ENCODE measurements at places on chromosomes 11 and 22.

- DNase-seq, result no peak
These were observed 785 bp downstream of the CLPB start for GRCh38 chr11:72433455-72434036.

GRCh38 chr22:22463855-22464540 is 44.5 kb downstream of the ZNF280B start:
- DNase-seq, result no peak

DNA sequence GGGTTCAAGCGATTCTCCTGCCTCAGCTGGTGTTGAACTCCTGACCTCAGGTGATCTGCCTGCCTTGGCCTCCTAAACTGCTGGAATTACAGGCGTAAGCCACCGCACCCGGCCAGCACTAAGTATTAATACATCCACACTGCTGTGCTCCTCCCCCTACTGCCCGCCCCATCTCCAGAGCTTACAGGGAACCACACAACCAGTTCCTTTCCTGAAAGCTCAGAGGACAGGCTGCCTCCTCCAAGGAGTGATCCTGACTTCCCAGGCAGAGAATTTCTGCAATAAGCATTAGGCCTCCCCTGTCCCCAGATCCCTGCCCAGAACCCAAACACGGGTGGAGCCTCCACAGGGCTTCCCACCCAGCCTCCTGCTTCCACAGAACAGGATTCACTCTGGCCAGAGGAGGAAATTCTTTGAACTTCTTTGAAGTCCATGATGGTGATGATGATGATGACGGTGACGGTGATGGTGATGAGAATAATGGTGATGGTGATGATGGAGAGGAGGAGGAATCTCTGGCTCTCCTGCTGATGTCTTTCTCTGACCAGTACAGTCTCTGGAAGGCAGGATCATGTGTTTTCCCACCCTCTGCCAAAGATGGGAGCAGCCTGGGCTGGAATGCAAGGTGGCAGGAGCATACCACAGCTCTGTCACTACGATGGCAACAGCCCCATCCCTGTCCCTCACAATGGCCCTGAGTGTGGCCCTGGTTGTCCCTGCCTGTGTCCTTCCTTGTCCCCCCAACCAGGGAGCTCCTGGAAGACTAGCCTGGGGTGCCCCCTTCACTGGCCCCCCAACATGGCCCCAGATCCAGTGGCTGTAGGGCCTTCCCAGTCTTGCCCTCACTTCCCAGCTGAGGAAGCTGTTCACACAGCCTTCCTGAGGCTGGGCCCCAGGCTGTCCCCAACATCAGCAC is 33.5 kb upstream of the CSNK1E start:
- DNase-seq, result no peak

GRCh38 chr11:27722117-27722952 is 22.1 kb upstream of the BDNF start:
- DNase-seq, result no peak

DNA sequence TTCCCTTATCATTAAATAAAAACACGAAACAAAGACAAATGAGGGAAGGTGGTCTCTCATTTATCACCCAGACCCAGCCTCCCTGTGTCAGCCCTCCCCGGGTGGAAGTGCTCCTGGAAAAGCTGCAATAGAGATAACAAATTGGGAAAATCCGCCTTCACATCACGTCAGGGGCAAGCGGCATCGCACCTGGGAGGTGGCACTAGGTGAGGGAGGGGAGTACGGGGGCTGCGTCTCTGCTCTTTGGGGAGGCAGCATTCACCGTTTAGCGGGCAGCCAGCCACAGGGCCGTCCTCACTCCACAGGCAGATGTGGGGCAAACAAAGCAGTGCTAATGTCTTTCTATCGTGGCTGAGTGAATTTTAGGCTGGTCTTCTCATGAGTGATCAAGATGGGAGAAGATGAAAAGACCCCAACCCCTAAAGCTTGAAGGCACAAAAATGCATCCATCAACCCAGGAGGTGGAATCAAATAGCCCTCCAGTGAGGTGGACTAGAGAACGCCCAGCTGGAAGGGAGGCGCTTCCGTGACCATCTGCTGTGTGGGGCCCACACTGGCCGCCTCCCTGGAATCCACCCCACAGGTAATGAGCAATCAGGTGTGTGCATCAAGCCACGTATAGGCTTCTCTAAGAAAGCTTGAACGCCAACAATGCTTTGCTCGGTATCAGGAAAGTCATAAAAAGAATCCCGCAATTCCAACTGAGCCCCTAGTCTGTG is 629.5 kb downstream of the BRD1 start:
- no peak for DNase-seq

GRCh38 chr11:64185175-64185692 is 737 bp upstream of the STIP1 start:
- no peak for DNase-seq
